ENCODE measurements at places on chromosomes 16 and 17. TPM values are rescaled to one million over a fixed set of nuclear protein-coding genes. Genes with fewer than 3 reads are reported as not detected.

The SAMD14 gene
- 2.8 TPM for total RNA-seq

The RAP1GAP2 gene
- 2.9 TPM for total RNA-seq

The OSGIN1 gene
- total RNA-seq, result 0.60 TPM

DNA sequence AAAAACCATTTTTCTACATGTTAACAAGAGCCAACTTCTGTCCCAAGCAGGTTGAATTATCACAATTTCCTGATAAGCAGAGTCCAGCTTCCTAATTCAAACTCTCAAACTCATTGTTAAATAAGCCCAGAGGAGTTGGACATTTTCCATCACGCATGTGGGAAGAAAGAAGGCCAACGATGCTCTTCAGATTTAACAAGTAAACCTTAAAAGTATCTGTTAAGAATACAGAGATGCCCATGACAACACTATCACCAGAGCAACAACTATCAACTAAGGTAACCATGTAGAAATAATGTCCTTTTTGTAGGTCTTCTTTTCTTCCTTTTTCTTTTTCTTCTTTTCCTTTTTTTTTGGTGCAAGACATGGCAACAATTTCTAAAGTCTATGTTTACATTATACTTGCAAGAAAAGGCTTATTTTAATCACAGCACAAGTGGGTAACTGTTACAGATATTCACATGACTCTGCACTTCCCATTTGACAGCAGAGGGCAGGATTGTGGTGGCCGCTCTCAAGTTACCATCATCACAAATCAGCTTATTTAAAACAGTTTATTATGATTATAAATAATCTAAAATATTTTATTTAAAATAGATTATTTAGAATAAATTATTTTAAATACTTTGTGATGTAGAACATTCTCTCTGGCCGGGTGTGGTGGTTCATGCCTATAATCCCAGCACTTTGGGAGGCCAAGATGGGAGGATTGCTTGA lies 35.7 kb upstream of the DHRS7B start:
- H3K4me1 ChIP-seq, result peaks cover 5% of the 10 kb centered on the region
- DNase-seq, result no peak
- H3K36me3 ChIP-seq, result no peaks in the 10 kb centered on the region
- H3K27me3 ChIP-seq, result no peaks in the 10 kb centered on the region

- no peaks in the 10 kb centered on the region for H3K27me3 ChIP-seq
- no peaks in the 10 kb centered on the region for H3K36me3 ChIP-seq
- peak; percentile 74 for DNase-seq
- H3K27ac ChIP-seq, result peak overlapping the region; percentile 83
- peaks cover 12% of the 10 kb centered on the region for H3K4me1 ChIP-seq
- H3K4me3 ChIP-seq, result no peak overlapping the region
These were observed 46.9 kb downstream of the TUBD1 start for GRCh38 chr17:59845595-59846393.

DNA sequence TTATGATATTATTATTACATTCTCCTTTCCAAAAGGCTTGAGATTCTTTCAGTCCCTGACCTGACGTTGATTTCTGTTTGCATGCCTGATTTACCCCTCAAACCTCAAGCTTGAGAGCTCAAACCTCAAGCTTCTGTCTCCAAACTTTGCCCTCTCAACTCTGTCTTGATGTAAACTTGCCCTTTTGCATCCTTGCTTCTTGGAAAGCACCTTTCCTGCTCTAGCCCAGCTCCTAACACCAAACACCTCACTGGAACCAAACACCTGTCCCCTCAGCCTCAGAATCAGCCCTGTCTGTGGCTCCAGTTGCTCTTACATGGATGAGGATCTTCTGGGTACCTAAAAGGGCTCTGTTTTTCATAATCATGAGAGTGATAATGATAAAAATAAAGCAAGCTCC lies 109.2 kb downstream of the GP2 start:
- no peak overlapping the region for H3K4me3 ChIP-seq
- H3K36me3 ChIP-seq, result no peaks in the 10 kb centered on the region
- DNase-seq, result no peak
- H3K27me3 ChIP-seq, result no peaks in the 10 kb centered on the region
- no peaks in the 10 kb centered on the region for H3K4me1 ChIP-seq

DNA sequence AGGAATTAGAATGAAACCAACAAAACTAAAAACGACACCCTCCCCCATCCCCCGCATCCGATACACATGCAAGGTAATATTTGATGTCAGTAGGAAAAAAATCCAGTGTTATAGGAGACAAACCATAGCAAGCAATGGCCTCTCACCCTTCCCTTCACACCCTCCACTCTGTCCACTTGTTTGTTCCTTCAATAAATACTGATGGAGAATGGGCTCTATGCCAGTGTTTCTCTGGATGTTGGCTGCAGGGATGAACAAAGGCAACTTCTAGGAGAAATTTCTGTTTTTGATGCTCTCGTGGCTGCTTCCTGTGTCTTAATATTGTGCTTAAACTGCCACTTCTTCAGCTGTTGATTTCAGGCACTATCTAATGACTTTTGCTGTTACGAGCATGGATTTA lies 98.8 kb downstream of the WWOX start:
- H3K36me3 ChIP-seq, result no peaks in the 10 kb centered on the region
- no peak for DNase-seq
- H3K4me1 ChIP-seq, result peaks cover 4% of the 10 kb centered on the region
- H3K4me3 ChIP-seq, result no peak overlapping the region

DNA sequence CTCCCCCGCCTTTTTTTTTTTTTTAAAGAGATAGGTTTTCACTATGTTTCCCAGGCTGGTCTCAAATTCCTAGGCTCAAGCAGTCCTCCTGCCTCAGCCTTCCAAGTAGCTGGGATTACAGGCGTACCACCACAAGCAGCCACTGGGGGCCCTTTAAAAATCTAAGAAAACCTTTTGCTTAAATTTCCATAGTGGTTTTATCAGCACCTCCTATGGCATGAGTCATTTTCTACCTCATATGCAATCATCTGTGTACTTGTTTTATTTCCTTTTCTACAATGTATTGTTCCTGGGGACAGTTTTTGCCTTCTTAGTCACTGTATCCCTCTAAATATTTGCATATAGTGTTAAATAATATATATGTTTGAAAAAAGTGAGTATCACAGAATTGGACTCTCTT lies 29.2 kb downstream of the GNA13 start:
- no peaks in the 10 kb centered on the region for H3K4me1 ChIP-seq
- H3K4me3 ChIP-seq, result no peak overlapping the region
- no peak overlapping the region for H3K27ac ChIP-seq
- DNase-seq, result peak; percentile 81

DNA sequence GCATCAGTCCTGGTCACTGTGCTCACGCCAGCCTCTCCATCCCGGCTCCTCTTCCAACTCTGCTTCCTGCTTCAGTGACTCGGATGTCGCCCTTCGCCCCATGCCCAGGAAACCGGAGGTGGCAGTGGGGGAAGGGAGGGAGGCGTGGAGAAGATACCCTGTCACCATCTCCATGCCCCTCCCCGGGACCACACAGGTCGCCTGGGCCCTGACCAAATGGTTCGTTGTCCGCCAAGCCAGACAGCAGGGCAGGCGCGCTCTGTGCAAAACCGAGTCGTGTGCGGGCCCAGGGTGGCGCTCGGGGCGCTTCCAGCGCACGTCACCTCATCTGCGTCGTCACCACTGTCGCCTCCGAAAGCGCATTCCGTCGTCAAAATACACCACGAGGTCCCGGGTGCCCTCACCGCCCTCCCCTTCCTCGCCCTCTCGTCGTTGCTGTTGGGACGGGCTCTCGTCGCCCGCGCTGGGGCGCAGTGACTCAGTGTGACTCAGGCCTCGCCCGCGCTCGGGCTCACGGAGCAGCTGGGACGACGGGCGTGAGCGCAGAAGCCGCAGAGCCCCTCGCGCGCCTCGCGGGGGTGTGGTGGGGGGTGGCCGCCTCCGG lies 39.2 kb downstream of the ZNF778 start:
- no peaks in the 10 kb centered on the region for H3K4me1 ChIP-seq
- no peak overlapping the region for H3K27ac ChIP-seq
- peaks cover 22% of the 10 kb centered on the region for H3K27me3 ChIP-seq
- DNase-seq, result peak; percentile 32
- peak overlapping the region; percentile 12 for H3K4me3 ChIP-seq

GRCh38 chr17:74524653-74525464 lies 6.4 kb downstream of the CD300LB start:
- H3K27ac ChIP-seq, result no peak overlapping the region
- H3K4me1 ChIP-seq, result no peaks in the 10 kb centered on the region

DNA sequence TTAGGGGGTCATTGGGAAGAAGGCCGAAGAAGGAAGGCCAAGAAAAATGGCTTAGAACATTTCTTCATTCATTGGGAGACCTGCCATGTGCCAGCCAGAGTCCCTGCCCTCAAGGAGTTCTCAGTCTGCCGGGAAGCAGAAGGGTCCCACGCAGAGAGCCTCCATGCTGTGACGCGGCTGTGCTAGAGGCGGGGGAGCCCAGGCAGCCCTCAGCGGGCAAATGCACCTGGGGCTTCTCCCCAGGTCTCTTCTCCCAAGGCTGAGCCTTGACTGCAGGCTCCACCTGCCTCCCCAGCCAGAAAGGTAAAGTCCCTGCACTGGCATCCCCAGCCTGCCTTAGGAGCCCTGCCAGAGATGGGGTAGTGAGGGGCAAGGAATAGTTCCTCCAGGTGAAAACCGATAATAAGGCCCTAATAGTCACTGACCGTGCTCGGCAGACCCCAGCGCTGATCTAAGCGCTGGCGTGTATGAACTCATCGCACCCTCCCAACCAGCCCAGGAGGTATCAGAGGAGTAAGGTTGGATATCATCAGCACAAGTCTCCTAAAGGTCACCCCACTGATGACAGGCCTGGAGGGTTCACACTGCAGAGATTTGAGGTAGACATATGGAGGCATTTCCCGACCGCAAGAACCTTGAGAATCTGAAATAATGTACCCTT lies 6.0 kb upstream of the CDR2L start:
- H3K4me1 ChIP-seq, result no peaks in the 10 kb centered on the region
- peak overlapping the region; percentile 61 for H3K27ac ChIP-seq
- no peaks in the 10 kb centered on the region for H3K27me3 ChIP-seq
- no peak for DNase-seq
- peak overlapping the region; percentile 61 for H3K4me3 ChIP-seq
- no peaks in the 10 kb centered on the region for H3K36me3 ChIP-seq

DNA sequence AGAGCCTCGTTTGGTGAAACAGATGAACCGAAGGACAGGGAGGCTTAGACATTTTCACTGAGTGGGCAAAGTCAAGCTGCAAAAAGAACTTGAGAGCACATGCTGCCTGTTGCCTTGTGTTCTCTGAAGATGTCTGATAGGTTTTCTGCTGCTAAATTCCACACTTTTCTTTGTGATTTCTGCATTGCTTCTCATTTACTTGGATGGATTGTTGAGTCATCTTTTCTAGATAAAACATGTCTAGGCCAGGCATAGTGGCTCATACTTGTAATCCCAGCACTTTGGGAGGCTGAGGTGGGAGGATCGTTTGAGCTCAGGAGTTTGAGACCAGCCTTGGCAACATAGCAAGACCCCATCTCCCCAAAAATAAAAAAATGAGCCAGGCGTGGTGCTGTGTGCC lies 80.4 kb upstream of the CLEC18A start:
- H3K36me3 ChIP-seq, result peaks cover 4% of the 10 kb centered on the region
- H3K4me3 ChIP-seq, result no peak overlapping the region
- H3K27ac ChIP-seq, result no peak overlapping the region
- H3K4me1 ChIP-seq, result no peaks in the 10 kb centered on the region

GRCh38 chr16:11020792-11021551 lies 76.6 kb downstream of the CLEC16A start:
- no peak for DNase-seq
- no peak overlapping the region for H3K27ac ChIP-seq
- H3K4me3 ChIP-seq, result no peak overlapping the region
- H3K36me3 ChIP-seq, result no peaks in the 10 kb centered on the region
